ENCODE measurements at places on chromosomes 7 and 10.

GRCh38 chr7:43372676-43373355 lies 210.1 kb upstream of the STK17A start:
- DNase-seq = no peak

DNA sequence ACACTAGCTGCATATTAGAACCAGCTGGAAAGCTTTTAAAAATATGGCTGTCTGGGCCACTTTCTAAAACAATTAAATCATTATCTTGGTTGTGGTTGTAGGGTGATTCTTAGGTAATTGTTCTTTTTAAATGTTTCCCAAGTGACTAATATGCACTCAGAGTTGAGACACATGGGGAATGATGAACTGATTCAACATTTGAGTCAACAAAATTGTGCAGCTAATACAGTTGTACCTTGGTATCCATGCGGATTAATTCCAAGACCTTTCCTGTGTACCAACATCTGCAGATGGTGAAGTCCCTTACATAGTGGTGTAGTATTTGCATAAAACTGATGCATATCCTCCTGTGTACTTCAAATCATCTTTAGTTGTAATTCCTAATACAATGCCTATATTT lies 242.2 kb downstream of the ATRNL1 start:
- DNase-seq = no peak

DNA sequence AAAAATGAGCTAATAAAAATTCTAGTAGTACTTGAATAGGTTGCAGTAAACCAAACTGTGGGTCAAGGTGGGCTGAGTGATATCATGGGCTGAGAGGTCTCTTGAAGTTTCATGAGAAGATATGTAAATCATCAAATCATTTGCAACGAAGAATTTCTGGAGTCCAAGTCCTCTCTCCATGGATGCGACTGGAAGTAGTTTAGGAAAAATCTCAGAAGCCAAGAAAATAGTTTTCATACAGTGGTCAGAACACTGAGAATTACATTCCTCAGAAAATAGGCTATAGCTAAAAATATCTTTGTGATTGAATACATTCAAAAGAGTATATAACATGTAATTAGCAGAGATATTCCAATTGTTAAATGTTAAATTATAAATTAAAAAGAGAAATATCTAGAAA lies 3.6 kb upstream of the IFIT1 start:
- no peak for DNase-seq

DNA sequence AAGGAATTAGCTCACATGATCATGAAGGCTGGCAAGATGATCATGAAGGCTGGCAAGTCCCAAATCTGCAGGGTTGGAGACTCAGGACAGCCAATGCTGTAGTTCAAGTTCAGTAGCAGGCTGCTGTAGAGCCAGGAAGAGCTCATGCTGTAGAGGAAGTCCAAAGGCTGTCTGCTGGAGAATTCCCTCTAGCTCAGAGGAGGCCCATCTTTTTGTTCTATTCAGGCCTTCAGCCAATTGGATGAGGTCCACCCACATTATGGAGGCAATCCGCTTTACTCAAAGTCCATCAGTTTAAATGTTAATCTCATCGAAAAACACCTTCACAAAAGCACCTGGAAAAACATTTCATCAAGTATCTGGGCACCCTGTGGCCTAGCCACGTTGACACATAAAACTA lies 24.8 kb upstream of the FAM171A1 start:
- DNase-seq = no peak

DNA sequence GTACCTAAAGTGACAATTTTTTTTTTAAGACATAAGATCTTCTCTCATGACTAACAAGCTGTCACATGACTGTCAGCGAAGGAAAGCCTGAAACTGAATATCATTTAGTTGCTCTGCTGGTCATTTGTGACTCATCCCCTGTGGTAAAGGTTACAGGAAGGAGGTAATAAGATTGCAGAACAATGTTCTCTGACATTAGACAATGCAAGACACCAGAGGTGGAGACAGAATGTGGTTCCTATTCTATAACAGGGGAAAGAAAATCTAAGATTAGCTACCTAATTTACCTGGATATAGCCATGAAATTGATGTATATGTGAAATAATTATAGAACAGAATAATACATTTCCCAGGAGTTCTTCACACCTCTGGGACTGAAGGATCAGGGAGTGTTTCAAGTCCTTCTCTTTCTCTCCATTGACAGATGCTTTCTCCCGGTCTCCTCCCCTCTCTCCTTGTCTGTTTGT lies 47.7 kb downstream of the LRGUK start:
- DNase-seq = peak; percentile 25

GRCh38 chr7:100540073-100540723 lies 1.2 kb downstream of the AGFG2 start:
- DNase-seq = no peak

- no peak for DNase-seq
Observed at GRCh38 chr10:103469201-103469600, 9.8 kb downstream of the CALHM3 start.

- DNase-seq = no peak
Observed at GRCh38 chr7:87359366-87359765, 13.9 kb downstream of the CROT start.
